ENCODE measurements at places on chromosomes 5 and 9. TPM values are rescaled to one million over a fixed set of nuclear protein-coding genes. Genes with fewer than 3 reads are reported as not detected.

The ADGRD2 gene
- polyA plus RNA-seq, result 0.16 TPM

The TRAF1 gene
- 8.1 TPM for polyA plus RNA-seq

The TIGD6 gene
- 6.5 TPM for polyA plus RNA-seq

The FEM1C gene
- 24.3 TPM for polyA plus RNA-seq

The TOR1A gene
- polyA plus RNA-seq, result 40.2 TPM

The CD74 gene
- polyA plus RNA-seq, result 259 TPM

The SPINK13 gene
- 0.49 TPM for polyA plus RNA-seq

The SLC23A1 gene
- polyA plus RNA-seq, result 11.8 TPM

The CNTFR gene
- polyA plus RNA-seq, result 29.9 TPM

The BSPRY gene
- 9.9 TPM for polyA plus RNA-seq

The SLC38A9 gene
- polyA plus RNA-seq, result 39.2 TPM

The ZNF622 gene
- polyA plus RNA-seq, result 24.9 TPM

The ZBED3 gene
- polyA plus RNA-seq, result 35.2 TPM

The IL9 gene
- polyA plus RNA-seq, result not detected

The BHMT2 gene
- polyA plus RNA-seq, result 91.7 TPM

DNA sequence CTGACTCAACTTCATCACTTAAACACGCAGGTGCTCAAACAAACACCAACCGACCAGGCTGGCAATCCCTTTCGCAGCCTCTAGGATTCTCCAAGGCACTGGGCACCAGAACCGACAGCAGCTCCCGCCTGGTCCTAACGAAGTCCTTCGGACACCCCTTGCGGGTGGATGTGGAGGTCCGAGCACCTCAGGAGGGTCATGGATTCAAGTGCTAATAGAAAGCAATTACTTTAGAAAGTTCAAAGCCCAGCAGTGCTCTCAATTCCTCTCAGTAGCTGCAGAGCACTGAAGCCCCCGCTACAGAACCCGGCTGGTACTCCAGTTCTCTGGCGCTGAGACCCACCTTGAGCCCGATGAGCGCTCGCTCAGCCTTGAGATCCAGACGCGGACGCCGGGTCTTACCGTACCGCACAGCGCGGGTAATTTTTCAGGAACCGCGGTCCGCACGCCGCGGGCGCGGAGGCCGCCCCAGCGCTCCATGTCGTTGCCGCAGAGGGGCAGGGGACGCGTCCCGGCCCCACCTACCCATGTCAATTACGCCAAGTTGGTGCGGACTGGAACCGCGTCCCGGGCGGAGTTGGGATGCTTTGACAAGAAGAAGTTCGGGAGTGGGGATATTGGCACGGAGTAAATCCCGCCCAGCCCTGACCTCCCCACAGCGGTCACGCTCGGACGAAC, 638 bp downstream of the MARCHF3 start:
- DNase-seq, result peak; percentile 55

DNA sequence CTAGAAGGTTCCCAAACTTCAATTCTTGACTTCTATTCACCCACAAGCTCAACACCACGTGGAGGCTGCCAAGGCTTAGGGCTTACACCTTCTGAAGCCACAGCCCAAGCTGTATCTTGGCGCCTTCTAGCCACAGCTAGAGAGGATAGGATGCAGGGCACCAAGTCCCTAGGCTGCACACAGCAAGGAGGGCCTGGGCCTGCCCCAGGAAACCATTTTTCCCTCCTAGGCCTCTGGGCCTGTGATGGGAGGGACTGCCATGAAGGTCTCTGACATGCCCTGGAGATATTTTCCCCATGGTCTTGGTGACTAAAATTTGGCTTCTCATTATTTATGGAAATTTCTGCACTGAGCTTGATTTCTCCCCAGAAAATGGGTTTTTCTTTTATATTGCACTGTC, 112.5 kb downstream of the CPLANE1 start:
- DNase-seq, result no peak

DNA sequence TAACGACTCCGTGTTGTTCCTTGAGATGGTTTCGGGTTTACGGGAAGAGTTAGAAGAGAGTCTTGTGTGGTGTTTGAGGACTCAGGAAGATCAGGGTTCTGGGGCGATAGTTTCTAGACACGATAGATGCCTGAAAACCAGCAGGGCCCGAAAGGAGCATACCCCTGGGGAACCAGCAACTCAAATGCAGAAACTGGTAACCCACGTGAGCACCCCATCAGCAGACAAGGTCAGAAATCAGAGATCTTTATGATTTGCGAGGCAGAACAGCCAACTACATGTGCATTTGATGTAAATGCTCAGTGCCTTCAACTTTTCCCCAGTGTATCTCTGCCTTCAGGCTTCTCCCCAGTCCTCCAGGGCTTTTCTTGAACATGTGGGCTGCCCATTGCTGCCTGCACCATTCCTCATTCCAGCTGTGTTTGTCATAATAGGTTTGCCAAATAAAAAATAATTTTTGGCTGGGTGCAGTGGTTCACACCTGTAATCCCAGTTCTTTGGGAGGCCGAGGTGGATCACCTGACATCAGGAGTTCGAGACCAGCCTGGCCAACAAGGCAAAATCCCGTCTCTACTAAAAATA, 75.1 kb downstream of the BASP1 start:
- DNase-seq, result no peak

DNA sequence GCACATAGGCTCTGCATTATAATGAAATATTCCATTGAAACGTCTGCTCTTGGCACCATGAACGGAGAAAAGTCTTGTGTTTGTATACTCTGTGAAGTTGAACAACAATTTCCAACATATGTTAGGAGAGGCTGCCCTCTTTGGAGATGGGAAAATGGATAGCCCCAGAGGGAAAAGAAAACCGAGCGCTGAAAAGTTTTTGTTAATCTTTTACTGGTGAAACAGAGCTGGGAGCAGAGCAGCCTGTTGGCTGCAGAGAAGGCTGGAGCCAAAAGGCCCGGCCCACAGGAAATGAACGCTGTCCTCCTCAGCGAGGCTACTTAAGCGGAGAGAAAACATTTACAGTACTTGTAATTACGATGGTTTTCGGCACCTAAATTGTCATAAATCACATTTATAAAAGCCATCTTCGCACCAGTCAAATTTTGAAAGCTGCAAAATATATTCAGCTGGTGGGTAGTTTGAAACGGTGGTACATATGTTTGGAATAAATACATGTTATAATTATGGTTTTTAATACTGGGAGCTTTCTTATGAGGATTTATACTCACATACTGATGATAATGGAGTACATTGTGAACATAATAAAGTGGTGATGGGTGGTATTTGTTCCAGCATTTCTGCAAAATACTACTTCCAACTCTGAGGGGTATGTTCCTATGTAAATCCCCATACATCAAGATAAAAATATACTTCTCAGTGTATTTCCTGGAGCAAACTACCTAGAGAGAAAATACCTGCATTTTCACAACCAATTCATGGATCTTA, 129.6 kb upstream of the CNTLN start:
- DNase-seq, result peak; percentile 61

GRCh38 chr5:1948111-1948510, 65.4 kb upstream of the IRX4 start:
- no peak for DNase-seq

DNA sequence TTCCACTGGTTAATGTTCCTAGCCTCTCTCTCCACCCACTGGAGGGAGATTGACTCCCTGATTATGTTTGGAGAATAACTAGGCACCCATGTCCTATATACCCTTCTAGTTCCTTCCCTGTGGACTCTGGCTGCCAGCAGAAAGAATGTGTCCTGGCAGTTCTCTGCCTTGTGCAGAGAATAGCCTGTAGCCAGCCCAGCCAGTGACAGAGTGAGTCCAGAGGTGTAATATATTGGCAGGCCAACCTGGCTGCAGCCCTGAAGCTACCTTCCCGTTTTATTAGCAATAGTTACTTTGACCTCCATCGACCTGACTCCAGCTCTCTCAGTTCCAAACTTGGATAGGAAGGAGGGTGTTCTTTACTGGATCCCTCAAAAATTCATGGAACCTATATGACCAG, 8.1 kb downstream of the SETD9 start:
- DNase-seq, result no peak

GRCh38 chr5:83654427-83654994, 66.1 kb downstream of the HAPLN1 start:
- no peak for DNase-seq

GRCh38 chr9:126454215-126454614, 127.6 kb downstream of the MVB12B start:
- DNase-seq, result no peak

DNA sequence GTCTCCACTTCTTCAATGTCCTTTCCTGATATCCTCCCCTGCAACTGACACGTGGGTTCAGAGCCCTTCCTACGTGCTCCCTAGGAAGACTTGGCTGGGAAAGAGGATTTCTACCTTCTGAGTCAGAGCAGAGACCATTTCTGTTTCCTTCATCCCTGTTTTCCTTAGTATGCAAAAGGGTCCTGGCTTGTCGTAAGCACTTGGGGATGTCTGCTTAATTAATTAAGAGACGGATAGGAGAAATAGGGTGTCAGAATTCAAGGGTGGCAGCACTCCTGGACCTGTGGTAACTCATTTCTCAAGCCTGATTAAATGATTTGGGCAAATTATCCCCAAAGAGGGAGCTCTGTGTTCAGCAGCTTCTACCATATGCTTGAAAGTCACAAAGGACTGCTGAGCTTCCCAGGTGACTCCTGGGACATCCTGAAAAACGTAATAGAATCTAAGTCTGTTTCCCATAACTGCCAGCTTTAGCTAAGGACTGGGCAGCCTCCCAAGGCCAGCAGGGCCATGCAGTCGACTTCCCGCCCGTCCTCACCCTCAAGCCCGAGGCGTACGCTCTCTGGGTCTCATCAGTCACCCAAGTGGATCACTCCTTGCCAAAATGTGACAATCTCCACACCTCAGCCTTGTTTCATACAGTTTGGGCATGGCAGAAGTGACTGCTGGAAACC, 20.5 kb downstream of the ABCA1 start:
- DNase-seq, result no peak

DNA sequence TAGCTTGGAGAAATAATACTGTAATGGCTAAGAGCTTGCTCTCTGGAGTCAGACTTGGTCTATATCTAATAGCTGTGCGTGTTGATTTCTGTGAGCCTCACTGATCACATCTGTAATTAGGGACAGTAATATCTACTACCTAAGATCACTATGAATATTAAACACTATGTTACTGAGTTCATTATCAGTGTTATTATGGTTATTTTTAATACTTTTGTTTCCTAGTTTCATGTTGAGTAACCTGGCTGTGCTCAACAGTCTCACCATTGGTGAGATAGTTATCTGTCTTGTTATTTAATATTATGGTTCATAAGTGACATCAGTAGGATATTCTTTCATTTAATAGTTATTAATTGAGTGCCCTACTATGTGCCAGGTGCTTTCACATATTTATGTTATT, 22.4 kb upstream of the CAVIN4 start:
- DNase-seq, result no peak

- no peak for DNase-seq
These were observed 20.8 kb downstream of the MINAR2 start for GRCh38 chr5:129768735-129769134.

DNA sequence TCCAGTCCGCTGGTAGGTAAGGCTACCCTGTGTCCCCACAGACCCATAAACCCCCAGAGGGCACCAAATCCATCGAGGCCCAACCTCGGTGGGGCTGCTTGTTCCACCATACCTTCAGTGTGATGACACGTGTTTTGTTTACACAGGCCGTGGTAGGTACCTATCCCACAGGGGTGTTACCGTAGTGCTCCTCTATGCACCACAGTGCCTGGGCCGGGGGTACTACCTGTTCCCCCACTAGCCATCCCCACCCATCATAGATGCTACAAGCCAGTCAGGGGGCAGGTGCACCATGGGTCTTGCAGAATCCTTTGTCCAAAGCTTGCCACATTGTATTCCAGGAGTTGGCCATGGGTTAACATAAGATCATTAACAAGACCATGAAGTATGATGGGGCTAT, 796.2 kb downstream of the EFNA5 start:
- no peak for DNase-seq

DNA sequence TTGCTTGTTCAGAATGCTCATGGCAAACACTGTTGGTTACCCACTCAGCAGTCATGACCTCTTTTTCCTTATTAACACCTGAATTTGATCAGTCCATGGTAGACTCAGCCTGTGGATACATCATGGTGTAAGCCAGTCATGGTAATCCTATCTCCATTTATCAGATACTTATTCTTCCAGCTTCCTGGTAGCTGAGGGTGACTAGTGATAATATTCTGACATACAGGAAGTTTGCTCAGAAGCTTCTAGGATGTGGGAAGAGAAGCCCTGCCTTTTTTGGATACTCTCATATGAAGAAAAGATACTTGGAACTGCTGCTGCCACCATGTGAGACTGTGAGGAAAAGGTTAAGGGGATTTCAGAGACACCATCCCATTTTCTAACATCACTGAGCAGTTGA, 7.3 kb downstream of the GDA start:
- DNase-seq, result no peak

GRCh38 chr9:114278881-114279570, 43.9 kb upstream of the ORM1 start:
- no peak for DNase-seq

- no peak for DNase-seq
These were observed 66.8 kb upstream of the NEURL1B start for GRCh38 chr5:172573986-172574870.

- no peak for DNase-seq
These were observed 32.4 kb downstream of the PDZD2 start for GRCh38 chr5:31671339-31671741.

DNA sequence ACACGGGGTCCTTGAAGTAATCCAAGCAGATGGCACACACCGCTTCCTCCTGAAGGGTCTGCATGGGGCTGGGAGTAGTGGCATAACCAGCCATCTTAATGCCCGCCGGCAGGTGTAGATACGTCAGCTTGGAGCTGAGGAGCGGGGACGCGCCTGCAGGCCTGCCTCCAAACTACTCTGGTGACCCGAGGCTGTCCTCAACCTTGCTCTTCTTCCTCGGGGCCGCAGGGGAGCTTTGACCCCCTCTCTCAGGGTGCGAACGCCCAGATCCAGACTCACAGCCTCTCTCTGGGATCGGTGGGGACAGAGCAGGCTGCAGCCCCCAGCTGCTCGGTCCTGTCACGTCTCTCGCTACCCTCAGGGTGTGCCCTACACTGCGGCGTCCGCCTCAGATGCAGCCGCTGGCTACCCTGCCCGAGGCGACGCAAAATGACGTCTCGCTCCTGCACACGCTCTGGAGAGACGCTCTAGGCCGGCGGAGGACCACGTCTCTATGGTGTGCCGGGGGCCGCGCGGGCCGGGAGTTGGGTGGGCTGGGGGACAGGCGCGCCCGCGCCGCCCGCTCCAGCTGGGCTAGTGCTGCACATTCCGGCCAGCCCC, at the start of gene TRIM52:
TRIM52 (minus strand) TSS at position 424 of the 600 bp plus-strand sequence; CDS start at position 94, 330 bp downstream.
- peak; percentile 78 for DNase-seq

DNA sequence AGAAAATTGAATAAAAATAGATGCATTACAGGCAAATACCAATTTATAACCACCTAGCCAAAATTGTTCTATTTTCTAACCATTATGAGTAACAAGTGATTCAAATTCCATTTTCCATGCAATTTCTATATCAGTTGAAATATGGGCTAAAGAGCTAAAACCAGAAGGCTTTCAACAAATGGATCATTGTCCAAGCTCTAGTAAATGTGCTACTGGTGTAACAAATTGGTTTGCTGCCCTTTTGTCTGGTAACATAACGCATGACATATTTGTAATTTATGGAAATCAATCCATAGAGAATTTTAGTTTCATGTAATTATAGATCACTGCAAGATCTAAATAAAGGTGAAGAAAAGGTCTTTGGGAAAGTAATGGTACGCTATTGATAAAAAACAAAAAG, 708.0 kb upstream of the GRAMD2B start:
- DNase-seq, result no peak
